DMS79 (cell line): ENCODE measurements at places on chromosomes 1 and 21.

GRCh38 chr1:68116643-68117235, 66.3 kb upstream of the DIRAS3 start:
- DNase-seq, result no peak

DNA sequence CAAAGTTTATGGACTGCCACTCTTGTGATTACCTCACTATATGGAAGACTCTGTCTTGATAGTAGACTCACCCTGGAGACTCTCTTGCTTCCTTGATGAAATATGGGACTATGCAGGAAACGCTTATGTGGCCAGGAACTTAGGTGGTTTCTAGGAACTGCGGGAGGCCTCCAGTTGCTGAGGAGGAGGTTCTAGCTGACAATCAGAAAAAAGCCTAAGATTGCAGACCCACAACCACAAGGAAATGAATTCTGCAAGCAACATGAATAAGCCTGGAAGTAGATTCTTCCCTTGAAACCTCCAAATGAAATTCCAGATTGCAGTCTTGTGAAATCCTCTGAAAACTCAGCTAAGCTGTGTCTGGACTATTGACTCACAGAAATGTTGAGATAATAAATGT, 88.9 kb upstream of the COL11A1 start:
- DNase-seq, result no peak

- no peak for DNase-seq
Measured at GRCh38 chr1:114108751-114109255, 44.9 kb downstream of the SYT6 start.

GRCh38 chr1:16440131-16440469, 424 bp upstream of the NECAP2 start:
- no peak for DNase-seq

DNA sequence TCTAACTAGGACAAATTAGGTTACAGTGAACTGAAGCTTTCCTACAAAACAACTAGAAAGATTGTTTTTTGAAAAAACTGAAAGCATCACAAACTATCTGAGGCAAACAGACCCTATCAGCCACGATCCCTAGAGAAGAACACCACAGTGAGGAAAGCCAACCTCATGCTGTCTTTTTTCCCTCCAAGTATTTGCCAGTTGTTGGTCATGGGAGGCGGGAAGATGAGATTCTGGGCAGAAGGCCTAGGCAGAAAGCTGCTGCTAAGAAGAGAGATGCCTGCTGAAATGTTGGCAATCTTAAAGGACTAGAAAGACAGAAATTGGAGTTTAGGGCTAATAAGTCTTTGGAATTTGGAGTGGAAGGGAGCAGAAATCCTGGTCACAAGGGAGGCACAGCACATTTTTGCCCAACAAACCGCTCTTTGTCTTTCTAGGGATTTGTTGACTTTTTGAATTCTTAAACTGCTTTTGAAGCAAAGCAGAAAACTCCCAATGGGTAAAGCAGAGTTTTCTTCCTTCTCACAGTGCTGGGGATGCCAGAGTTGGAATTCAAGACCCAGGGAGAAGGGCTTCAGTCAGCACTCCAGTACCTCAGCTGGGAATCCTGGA, 83.9 kb downstream of the MT1HL1 start:
- no peak for DNase-seq

DNA sequence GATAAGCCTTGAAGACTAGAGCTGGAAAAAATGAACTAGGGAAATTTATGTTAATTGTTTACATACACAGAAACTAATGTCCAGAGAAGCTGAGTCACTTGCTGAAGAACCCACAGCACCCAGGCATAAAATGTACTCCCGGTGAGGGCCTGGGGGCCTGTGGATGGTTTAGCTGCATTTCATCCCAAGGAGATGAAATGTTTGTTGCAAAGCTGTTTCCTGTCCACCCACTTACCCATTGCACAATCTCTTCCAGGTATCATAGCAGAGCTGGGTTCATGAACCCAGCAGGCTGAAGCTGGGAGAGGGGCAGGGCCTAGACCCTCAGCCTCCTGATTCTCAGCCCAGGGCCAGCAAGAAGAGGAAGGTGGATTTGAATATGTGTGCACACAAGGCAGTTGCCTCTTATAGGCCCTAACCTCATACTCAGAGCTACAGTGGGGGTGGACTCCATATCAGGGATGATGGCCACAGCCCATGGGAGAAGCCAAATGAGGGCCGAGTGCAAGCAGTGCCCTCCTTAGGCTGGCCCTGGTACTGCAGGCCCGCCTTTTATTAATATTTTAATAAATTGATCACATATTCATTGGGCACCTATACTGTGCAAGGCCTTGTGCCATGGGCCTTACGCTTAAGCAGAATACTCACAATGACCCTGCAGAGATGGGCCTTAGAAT, 110.8 kb downstream of the LACTBL1 start:
- no peak for DNase-seq
